ENCODE measurements at places on chromosomes 1 and 21.

GRCh38 chr1:110870721-110871388 is 2.1 kb upstream of the CD53 start:
- no peak for DNase-seq

- DNase-seq = no peak
Observed at GRCh38 chr1:201191653-201192260, 1.1 kb downstream of the IGFN1 start.

DNA sequence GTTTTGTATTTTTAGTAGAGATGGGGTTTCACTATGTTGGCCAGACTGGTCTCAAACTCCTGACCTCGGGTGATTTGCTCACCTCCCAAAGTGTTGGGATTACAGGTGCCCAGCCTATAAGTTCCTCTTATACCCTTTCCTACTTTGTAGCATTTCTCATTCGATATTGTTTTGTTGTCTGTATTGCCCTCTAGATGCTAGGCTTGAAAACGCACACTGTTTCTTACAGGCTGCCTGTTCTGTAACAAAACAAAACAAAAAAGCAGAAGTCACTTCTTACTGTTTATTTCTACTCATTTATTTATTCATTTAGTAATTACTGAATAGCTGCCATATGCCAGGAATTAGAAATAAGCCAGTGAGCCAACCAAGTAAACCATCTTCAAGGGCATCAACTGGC is 136.9 kb upstream of the BMP8A start:
- no peak for DNase-seq

DNA sequence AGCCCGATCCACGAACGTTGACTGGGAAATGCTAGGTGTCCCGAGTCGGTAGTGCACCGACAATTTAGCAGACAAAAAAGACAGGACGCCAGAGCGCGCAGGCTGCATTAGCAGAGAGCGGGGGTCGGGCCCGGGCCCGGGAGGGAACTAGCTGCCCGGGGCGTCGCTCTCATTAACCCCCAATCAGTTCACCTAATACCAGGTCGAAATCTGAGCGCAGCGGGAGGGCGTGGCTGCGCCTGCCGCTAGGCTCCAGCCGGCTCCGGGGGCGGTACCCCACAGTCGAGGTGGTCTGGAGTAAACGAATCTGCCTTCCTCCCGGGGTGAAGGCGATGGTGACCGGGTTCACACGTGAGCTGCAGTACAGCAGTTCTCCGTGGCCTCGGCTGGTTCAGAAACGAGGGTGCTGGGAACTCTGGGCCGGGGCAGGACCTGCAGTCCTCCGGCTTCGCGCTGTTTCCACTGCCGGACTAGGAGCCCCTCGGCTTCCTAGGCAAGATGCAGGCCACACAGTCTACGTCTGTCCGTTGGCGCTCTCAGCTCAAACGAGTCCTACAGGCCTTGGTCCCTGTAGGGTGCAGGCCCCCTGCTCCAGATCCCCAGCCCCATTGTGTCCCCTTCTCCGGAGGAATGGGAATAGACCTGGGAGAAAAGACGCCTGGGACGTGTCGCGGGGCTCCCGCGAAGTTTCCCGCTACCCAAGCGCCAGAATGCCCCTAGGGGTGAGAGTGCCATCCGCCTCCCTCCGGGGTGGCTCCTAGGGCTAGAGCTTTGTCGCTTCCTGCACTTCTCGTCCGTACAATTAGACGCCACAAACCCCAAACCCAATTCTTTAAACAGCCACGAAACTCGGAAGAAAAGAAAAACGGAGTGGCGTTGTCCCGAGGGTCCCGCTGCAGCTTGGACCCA is 2.0 kb downstream of the GFI1 start:
- no peak for DNase-seq

DNA sequence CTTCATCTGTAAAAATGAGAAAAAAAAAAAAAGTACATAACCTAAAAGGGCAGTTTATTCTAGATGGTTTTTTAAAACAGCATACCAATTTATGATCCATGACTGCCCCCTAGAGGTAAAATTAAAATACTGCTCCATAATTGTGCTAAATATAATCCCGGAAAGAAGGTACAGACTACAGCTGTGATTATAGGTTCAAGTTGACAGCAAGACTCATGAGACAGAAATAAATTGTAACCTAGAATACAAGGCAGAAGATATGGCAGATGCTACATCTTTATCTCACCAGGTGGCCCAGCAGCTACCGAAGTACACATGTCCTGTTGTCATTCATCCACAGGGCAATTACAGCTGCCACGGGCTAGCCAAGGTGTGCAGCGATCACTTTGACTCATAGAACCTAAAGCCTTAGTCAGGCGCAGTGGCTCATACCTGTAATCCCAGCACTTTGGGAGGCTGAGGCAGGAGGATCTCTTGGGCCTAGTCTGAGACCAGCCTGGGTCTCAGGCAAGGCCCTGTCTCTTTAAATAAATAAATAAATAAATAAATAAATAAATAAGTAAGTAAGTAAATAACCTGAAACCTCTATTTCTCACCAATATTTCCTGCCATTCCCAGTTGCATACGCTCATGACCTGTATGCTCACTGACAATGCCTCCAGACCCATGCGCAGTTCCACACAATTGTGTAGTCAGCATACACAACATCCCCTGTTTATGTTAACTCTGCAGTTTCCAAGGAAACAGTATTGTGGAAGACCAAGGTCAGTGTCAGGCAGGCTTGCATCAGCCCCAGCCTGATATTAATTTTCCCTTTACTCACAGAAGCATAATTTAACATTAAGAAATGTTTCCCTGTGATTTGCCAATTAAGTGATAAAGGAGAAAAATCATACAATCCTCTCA is 18.3 kb upstream of the PPIE start:
- DNase-seq = no peak

DNA sequence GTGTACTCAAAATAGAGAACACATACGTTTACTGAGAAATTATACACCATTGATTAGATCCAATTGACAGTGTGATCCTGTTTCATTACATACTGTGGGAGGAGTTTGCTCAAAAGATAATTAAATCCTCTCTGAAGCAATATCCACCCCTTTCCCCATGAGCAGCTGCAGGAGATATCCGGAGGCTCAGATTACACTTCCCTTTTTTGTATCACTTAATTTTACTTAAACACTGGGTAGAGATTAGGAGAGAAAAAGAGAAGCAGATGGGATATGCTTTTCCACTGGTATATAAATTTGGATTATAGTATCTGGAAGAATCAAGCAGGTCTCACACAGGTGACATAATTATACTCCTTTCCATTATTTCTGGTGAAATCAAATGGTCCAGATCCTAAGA is 333.3 kb upstream of the ZRANB2 start:
- no peak for DNase-seq

DNA sequence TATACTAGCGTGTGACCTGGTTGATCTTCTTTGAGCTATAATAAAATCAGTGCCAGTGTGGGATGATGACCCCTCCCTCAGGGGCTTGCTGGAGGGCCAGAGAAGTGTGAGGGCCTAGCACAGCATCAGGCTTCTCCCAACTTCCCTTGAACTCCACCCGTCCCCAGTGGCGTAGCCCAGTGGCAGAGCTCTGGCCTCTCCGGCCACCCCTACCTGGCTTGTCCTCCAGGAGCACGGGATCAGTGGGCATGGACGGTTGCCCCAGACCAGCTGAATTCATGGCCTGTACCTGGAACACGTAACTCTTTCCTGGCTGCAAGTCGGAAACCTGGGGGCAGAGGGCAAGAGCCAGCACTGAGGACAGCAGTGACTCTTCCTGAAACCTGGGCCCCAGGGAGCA is 36.0 kb downstream of the MYOM3 start:
- no peak for DNase-seq

DNA sequence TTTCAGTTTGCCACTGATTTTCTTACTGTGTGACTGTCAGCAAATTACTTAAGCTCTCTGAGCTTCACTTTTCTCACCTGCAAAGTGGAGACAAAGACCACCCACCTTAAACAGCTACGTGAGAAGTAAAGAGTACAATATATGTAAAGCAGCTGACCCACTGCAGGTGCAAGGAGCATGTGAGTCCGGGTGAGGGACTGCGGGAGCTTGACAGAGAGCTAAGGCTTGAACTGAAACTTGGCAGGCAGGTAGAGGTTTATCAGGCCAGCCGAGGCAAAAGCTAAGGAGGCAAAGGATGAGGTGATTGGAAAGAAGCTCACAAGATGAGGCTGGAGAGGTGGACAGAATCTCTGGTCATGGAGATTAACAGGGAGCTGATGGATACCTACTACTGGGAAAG is 36.6 kb downstream of the NIBAN1 start:
- DNase-seq = no peak

DNA sequence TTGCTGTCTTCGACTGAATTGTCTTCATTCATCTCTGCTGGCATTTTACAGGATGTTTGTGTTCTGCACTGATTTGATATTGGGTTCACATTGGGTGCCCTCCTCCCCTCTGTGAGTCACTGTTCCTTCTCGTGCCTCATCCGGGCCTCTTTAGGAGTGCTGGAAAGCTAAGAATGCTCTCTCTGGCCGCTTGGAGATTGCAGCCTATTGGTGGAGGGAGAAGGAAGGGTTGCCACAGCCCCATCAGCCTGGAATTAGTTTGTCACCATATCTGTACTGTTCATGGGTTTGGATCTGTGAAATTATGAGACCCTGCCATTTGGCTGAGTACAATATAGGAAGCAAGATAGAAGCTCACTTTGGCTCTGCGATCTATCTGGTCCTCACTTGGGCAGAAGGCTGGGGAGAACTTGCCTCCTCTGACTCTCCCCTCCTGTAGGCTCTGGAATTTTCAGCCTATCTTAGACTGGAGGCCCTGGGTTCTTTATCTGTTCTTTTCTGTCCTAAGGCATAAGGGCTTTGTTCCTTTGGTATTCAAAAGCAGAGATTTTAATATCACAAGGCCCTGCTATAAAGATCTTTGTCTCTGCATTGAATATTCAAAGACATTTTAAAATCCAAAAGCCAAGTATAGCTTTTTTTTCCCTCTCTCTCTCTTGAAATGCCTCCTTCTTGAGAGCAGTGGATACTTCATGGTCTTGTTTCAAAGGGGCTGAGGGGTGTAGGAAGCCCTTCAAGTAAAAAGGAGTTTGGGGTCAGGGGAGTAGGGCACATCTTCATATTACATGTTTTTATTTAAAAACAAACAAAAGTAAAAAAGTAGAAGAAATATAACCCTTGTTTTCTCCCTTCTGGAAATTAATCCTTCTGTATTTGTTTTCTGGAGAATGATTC is 347.9 kb downstream of the ZP4 start:
- DNase-seq = no peak

DNA sequence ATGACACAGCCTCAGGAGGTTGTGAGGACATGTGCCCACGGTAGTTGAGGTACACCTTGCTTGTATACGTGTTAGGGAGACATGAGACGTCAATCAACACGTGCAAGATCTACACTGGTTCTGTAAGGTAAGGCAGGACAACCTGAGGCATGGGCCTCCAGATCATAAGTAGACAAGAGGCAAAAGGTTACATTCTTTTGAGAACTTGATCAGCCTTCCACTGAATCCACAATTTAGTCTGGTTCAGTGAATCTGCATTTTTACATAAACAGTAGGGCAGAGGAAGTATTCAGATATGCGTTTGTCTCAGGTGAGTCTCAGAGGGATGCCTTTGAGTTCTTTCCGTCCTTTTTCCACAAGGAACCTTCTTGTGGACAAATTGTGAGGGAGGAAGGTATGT is 348.9 kb downstream of the ASTN1 start:
- no peak for DNase-seq

DNA sequence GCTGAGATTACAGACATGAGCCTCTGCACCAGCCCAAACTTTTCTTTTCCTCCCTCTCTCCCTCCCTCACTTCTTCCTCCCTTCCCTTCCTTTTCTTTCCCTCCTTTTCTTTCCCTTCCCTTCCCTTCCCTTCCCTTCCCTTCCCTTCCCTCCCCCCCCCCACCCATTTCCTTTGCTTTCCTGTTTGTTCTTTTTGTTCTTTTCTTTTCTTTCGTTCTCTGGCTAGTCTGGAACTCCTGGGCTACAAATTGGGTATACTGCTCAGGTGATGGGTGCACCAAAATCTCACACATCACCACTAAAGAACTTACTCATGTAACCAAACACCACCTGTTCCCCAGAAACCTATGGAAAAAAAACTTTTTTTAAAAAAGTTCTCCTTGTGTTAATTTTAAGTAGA is 174.8 kb upstream of the CHODL start:
- DNase-seq = no peak

GRCh38 chr1:209805341-209805781 is 581 bp downstream of the IRF6 start:
- DNase-seq = no peak
